ENCODE measurements at places on chromosomes 12 and 14.
A peak's percentile ranks its signal among the peaks of the same experiment; 100 is the strongest.

- DNase-seq: no peak
Observed at GRCh38 chr12:18521461-18521860, 216.4 kb downstream of the PLCZ1 start.

DNA sequence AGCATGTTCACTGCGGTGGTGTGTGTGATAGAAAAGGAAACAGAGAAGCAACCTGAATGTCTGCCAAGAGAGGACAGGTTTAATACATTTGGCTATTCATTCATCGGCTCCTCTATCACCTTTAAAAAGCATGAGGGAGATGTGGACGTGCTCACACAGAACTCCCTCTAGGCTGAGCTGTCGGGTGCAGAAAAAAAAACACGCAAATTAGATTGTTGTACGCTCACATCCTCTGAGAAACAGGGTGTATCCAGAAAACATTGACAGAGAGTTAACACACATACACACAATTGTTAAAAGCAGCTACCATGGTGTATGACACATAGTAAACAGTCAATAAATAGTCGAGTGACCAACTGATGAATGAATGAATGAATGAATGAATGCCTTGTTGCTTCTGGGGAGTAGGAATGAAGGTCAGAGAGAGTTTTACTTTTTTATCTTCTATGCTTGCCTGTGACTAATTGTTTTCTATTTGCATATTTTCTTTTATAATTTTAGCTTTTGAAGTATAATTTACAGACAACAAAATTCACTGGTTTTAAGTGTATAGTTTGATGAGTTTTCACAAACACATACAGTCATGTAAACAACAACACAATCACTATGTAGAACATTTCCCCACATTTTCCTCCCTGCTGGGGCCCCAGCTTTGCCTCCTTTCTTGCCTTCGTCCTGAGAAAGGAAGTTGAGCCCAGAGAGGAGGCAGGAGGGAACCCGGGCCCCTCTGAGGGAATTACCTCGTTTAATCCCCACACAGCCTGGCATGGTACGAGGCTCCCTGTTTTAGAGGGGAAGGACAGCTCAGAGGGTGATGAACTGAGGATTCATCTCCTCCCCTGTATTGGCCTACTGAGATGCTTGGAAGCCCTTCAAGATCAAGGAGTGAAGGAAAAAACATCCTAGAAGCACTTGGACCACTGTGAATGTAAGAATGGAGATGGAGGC lies 19.7 kb upstream of the FAM222A start:
- no peak for DNase-seq

DNA sequence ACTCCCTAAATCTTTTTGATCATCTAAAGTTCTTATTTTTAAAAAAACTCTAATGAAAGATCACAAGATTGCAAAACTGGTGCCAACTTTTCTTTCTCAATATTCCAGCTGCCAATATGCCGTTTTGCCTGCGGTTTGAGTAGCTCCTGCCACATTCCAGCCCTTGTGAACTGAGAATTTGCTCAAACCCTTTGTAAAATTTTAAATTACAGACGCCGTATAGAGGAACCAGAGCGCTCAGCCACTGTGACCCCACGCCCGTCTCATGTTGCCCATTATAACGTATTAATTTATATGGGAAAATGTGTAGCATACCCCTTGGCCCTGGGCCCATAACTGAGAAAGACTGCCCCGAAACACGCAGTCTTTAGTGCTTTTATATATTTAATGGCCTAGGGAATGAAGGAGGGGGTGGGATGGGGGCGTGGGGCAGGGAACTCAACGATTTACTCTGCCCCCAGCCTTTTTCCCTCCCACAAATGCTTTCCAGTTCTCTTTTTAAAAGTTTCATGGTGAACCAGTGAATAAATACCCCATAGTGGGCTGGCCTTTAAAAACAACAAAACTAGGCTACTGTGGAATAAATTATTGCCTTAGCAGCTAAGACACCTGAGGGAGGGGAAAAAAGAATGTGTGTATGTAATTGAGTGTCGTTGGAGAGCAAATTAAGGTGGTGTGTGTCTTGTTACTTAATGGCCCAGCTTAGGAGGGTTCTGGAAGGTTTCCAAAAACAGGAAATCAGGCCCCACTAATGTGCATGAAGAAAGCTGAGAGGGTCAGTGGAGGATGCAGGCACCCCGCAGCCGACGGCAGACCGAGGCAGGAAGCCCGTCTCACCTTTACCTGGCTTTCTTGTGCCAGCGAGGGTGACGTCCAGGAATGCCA lies 45.7 kb upstream of the RFLNA start:
- DNase-seq: no peak

- no peak for DNase-seq
Observed at GRCh38 chr12:42810006-42810405, 220.5 kb upstream of the PRICKLE1 start.

DNA sequence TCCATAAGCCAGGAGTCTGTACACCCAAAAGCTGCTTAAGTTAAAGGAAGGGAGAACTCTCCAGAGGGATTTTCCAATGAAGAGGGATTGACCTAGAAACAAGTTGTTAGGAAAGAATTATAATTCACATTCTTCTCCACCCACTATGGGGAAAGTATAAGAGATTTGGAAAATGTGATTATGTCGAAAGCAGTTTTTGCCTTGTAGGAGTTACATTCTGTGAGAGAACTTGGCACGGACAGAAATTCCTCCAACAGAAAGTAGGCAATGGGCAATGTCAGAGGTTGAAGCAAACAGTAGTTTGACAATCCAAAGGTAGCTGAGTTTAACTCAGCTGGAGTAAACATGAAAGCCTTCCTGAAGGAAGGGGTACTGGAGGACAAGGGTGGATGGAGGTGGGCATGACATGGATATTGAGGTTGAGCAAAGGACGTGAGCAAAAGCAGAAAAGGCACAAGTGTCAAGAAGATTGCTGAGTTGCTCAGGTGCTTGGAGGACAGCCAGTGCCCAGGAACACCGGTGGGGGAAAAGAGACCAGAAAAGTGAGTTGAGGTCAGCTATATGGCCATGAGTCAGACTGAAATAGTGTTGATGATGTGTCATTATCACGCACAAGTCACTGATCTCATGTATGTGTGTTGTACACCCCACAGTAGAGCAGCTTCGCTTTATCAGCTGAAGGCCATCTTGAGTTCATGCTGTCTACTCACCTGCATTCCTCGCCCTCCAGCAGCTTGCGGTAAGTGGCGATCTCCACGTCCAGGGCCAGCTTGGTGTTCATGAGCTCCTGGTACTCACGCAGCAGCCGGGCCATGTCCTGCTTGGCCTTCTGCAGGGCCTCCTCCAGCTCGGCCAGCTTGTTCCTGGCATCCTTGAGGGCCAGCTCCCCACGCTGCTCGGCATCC lies 4.0 kb downstream of the KRT5 start:
- no peak for DNase-seq

GRCh38 chr14:55383541-55384140 lies 28.0 kb downstream of the ATG14 start:
- DNase-seq: no peak

GRCh38 chr12:22625762-22626294 lies 857 bp downstream of the ETNK1 start:
- DNase-seq: peak; percentile 6

DNA sequence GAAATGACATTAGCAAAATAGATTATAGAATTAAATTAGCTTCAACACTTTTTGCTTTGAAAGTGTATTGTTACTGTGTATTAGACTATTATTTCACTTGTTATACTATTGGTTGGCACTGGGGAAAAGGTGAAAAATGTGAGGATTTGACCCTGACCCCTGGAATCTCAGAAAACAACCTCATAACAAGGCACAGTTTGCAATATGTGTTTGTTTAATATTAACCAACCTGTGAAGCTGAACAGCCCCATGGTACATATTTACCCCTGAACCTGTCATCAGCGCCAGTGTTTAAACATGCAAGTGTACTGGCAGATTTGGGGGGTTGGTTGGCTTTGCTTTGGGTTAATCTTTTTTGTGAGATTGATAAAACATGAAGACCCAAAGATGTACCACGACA lies 11.7 kb downstream of the SLC38A4 start:
- no peak for DNase-seq

GRCh38 chr14:104781271-104782077 lies 14.1 kb downstream of the AKT1 start:
- DNase-seq: no peak

DNA sequence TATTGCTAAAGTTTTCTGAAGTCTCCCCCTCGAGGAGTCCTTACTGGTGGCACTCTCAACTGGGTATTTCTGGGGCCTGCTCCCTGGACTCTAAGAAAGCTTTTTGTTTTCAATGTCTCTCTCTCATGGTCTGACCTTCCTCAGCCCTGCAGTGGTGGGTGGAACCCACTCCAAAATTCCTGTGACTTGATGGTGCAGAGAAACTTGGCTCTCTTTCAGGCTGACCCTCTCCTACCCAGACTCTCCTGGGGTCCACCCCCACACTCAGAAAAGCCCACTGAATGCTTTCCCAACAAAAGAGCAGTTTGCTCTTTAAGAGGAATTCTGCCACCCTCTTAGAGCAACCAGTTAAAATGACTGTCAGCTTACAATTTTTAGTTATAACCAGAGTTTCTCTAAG lies 967 bp upstream of the PTCSC3 start:
- no peak for DNase-seq

- no peak for DNase-seq
Observed at GRCh38 chr14:74392616-74393570, 33.1 kb downstream of the SYNDIG1L start.
